ENCODE measurements at places on chromosomes 5 and 9.

GRCh38 chr5:67058998-67059743, 137.4 kb downstream of the CD180 start:
- DNase-seq: no peak

DNA sequence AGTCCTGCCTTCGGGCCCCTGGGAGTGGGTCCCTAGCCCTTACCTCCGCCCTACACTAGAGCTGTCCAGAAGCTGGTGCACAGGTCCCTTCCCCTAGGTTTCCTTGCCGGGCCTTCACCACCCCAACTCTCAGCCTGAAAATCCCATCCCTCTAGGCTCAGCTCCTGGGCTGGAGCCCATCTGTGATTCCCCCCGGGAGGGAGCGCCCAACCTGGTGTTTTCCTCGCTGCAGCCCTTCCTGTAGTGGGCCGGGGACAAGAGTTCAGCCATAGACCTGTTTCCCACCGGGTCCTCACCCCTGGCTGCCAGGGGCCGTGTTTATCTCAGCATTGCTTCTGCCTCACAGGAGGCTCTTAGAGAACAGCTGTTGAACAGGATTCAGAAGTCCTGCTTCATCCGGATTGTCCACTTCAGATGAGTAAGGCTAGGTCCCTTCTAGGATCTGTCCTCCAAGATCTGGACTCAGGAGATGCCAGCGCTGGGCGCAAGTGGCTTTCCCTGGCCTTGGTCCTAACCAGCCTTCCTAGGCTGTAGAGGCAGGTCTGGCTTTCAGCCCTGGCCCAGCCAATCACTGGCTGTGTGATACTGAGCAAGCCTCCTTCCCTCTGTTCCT, 965 bp downstream of the GLIPR2 start:
- DNase-seq: no peak

GRCh38 chr5:154179846-154180710, 10.5 kb upstream of the GALNT10 start:
- peak; percentile 51 for DNase-seq

- DNase-seq: no peak
Measured at GRCh38 chr9:1320607-1321195, 270.5 kb downstream of the DMRT2 start.

DNA sequence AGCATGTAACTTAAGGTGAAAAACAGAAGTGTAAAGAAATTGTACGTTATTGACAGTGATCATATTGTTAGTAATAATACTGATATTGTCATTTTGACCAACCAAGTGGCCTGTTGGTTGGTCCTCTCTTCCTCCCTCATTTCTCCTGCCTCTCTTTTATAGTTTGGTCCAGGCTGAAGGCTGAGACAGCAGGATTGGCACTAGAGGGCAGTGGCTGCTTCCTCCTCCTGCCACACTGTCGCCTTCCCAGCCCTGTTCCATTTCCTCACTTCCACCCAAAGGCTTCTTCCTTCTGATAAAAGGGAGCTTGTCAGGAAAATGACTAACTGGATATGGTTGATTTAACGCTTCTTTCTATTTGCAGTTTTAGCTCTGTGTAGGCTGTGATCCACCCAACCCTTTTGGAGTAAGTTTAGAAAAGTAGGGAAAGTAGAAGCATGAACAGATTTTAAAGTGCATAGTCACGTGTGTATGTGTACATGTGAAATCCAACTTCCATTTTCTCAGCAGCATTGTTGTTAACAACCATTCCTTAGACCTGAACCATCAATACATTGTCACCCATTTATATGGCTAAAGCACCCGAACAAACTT, 35.6 kb downstream of the PTCD2 start:
- no peak for DNase-seq

- DNase-seq: no peak
Measured at GRCh38 chr5:137209232-137209809, 289.8 kb downstream of the SPOCK1 start.

DNA sequence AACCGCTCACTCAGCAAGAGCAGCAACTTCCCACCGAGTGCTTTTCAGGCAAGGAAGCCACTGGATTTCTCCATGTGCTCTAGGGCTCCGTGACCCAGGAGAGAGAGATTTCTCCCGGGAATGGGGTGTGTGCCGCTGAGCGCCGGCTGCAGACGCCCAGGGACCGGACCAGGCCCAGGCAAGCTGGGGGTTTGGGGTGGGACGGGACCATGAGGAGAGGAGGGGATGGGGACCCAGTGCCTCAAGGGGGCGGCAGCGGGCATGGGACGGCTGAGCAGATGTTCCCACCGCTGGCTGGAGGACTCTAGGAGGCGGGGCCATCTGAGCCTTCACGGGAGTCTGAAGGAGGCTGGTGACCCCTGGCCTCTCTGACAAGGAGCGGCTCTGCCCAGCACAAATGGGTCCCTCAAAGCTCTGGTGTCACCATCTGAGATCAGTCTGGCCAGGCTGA, 8.5 kb downstream of the LCN9 start:
- no peak for DNase-seq

DNA sequence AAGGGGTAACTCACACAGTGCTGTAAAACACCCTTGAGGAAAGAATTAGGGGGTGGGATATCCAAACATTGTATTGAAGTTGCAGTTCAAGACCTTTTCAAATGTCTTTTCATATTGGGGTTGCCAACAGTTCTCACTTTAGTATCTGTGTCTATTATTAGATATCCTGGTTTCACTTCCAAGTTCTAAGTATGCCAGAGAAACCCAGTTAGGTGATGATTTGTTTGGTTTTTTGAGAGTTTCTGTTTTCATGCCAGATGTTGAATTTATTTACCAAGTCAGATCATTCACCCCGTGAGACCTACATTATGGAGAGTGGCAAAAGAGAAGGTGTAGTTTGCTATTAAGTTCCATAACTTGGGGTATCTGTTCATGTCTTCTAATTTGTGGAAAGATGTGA, 64.5 kb downstream of the C9orf152 start:
- DNase-seq: no peak

DNA sequence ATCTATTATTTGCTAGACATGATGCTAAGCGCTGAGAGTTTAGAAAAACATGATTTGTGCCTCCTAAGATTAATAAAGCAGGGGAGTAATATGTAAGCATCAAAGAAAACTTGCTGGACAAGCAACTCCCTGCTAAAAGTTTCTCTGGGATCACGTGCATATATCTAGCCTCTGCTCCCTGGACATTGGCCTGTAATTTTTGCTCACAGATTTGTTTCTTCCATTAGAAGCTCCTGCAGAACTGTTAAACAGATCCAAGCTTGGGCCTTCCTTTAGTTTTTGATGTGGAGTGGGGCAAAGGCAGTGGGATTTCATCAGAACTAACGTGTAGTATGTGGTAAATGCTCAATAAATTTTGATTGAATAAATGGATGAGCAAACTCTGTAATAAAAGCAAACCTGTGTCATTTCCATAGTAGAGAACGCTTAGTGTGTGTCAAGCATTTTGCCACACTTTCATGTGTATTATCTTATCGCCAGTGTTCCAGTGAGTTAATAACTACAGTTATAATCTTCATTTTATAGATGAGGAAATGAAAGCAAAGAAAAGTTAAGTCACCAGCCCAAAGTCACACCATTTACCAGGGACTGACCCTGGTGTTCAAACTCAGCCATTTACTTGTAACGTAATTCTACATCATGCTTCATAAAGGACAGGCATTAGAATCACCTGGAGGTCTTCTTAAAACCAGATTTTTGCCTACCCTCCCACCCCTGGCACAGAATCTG, 100.3 kb downstream of the PCSK5 start:
- DNase-seq: no peak

Measured in right kidney (tissue), 9 donors.